ENCODE measurements at places on chromosomes 12 and 14. TPM values are rescaled to one million over a fixed set of nuclear protein-coding genes. Genes with fewer than 3 reads are reported as not detected.
A peak's percentile ranks its signal among the peaks of the same experiment; 100 is the strongest.

- H3K4me3 ChIP-seq = no peak overlapping the region
- H3K27ac ChIP-seq = no peak overlapping the region
- DNase-seq = no peak
- H3K27me3 ChIP-seq = no peaks in the 10 kb centered on the region
These were observed 190.4 kb downstream of the SLC5A8 start for GRCh38 chr12:101019667-101020066.

GRCh38 chr14:29906256-29906870 is 21.3 kb downstream of the PRKD1 start:
- H3K36me3 ChIP-seq = no peaks in the 10 kb centered on the region
- no peak overlapping the region for H3K27ac ChIP-seq
- no peaks in the 10 kb centered on the region for H3K27me3 ChIP-seq

MYO1H gene
- 0.15 TPM for polyA plus RNA-seq

KCNC2 gene
- polyA plus RNA-seq = not detected

TMEM63C gene
- polyA plus RNA-seq = not detected

L2HGDH gene
- polyA plus RNA-seq = 3.0 TPM

BORCS5 gene
- polyA plus RNA-seq = 17.9 TPM

GRCh38 chr14:74578479-74578878 is 33.6 kb downstream of the LTBP2 start:
- H3K27ac ChIP-seq = peak overlapping the region; percentile 16
- H3K27me3 ChIP-seq = no peaks in the 10 kb centered on the region
- peaks cover 17% of the 10 kb centered on the region for H3K36me3 ChIP-seq
- H3K4me1 ChIP-seq = peaks cover 51% of the 10 kb centered on the region

DNA sequence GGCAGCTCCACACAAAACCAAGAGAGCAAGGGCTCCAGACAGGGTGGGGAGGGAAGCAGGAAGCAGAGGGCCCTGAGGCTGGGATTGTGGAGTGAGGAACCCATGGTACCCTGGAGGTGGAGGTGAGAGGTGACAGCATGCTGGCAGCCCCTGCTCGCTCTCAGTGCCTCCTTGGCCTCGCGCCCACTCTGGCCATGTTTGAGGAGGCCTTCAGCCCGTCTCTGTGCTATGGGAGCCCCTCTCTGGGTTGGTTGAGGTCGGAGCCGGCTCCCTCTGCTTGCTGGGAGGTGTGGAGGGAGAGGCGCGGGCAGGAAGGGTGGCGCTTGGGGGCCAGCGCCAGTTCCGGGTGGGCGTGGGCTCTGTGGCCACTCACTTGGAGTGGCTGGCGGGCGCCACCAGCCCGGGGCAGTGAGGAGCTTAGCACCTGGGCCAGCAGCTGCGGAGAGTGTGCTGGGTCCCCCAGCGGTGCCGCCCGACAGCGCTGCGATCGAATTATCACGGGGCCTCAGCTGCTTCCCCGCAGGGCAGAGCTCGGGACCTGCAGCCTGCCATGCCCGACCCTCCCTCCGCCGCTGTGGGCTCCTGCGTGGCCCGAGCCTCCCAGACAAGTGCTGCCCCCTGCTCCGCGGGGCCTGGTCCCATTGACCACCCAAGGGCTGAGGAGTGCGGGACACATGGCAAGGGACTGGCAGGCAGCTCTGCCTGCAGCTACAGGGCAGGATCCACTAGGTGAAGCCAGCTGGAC is 196.0 kb downstream of the DACT1 start:
- H3K4me3 ChIP-seq = no peak overlapping the region
- H3K27me3 ChIP-seq = no peaks in the 10 kb centered on the region
- no peaks in the 10 kb centered on the region for H3K36me3 ChIP-seq
- H3K27ac ChIP-seq = no peak overlapping the region
- H3K4me1 ChIP-seq = no peaks in the 10 kb centered on the region

DNA sequence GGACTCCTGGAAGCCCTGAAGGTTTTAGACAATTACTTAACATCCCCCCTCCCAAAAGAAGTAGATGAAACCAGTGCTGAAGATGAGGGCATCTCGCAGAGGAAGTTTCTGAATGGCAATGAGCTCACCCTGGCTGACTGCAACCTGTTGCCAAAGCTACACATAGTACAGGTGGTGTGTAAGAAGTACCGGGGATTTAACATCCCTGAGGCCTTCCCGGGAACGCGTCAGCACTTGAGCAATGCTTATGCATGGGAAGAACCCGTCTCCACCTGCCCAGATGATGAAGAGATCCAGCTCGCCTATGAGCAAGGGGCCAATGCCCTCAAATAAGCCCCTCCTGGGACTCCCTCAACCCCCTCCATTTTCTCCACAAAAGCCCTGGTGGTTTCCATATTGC is 10.6 kb upstream of the SPPL3 start:
- no peak overlapping the region for H3K4me3 ChIP-seq
- no peak for DNase-seq
- no peaks in the 10 kb centered on the region for H3K36me3 ChIP-seq
- no peak overlapping the region for H3K27ac ChIP-seq
- no peaks in the 10 kb centered on the region for H3K27me3 ChIP-seq

TMTC3 gene
- polyA plus RNA-seq = 19.5 TPM
